ENCODE measurements at places on chromosomes 5 and 9.

DNA sequence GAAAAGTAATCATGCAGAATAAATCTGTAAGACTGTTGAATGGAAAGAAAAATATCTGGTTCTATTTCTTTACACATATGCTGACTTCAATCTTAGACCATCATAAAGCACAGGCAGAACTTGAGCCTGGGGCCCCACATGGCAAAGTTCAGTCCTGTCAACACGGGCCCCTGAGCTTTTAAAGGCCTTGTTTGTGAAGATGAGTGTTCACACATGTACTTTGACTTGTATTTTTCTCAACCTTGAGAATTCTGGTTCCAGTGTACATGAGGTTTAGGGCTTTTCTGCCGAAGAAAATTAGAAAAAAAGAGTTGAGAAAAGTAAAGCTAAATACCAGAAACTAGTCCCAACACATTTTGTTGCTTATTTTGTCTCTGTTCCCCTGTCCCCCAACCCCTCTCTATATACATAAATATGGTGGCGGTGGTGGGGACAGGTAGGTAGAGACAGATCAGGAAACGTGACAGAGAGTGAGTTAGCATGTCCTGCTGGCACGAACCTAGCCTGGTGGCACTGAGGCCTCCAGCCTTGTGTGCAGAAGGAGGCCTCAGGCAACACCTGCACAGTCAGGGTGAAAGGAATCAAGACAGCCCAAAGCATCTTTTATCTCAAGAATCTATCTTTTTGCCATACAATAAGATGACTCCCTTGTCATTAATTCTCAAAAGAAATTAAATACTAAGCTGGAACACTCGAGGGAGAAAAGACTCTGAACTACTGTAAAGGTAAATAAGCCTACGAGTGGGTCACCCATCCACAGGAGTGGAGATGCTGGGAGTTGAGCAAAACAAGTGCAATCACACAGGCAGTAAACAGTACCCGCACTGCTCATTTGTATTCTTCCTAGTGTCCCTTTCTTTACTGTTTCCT, 22.9 kb downstream of the LIFR start:
- DNase-seq, result no peak

DNA sequence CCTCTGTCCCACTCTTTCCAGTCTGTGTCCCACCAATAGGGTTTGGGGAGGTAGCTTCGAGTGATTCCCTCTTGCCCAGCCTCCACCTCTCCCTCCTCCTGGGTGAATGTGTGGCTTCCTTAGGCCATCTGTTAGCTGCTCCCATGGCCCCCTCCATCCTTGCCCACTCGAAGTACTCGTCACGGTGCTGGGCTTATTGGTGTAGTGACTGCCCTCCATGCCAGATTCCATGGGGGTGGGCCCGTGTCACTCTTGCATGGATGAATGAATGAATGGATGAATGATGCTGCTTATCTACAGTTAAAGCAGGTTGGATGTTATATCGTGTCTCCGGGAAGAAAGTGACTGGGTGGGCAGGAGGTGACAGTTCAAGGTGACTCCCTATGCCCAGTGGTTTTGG, 19.1 kb downstream of the HMCN2 start:
- no peak for DNase-seq

DNA sequence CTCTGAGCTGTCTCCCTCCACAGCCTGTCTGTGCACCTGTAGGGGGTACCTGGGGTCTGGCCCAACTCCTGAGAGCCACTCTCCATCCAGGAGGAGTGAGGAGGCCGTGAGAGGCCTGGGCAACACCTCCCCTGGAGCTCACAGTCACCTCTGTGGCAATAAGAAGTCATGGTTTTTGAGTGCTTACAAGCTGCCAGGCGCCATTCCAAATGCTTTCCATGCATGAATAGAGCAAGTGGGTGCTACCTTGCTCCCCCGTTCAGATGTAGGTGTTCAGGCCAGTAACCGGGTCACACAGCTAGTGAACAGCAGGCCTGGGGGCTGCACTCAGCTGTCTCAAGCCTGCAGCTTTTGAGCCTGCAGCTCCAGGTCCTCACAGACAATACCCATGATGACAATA, 30.6 kb downstream of the CORO2A start:
- no peak for DNase-seq

DNA sequence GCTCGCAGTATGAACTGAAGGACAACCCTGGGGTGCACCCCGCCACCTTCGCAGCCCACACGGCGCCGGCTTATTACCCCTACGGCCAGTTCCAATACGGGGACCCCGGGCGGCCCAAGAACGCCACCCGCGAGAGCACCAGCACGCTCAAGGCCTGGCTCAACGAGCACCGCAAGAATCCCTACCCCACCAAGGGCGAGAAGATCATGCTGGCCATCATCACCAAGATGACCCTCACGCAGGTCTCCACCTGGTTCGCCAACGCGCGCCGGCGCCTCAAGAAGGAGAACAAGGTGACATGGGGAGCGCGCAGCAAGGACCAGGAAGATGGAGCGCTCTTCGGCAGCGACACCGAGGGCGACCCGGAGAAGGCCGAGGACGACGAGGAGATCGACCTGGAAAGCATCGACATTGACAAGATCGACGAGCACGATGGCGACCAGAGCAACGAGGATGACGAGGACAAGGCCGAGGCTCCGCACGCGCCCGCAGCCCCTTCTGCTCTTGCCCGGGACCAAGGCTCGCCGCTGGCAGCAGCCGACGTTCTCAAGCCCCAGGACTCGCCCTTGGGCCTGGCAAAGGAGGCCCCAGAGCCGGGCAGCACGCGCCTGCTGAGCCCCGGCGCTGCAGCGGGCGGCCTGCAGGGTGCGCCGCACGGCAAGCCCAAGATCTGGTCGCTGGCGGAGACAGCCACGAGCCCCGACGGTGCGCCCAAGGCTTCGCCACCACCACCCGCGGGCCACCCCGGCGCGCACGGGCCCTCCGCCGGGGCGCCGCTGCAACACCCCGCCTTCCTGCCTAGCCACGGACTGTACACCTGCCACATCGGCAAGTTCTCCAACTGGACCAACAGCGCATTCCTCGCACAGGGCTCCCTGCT, 3.8 kb downstream of the IRX1 start:
- no peak for DNase-seq

DNA sequence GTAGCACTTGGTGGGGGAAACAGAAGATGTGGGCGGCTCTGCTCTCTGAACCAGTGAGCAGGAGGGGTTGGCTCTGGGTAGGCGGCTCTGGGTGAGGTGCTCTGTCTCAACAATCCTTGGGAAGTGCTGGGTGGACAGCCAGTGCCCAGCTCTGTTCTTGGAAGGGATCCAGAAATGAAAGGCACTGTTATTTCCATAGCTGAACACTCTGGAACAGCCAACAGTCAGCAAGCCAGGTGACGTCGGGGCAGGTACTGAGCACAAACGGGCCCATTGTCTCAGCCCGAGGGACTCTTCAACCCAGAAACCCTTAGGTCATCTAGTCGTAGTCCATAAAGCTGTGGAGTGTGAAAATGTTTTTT, 36.3 kb downstream of the OLFM1 start:
- peak; percentile 43 for DNase-seq

- DNase-seq, result no peak
Measured at GRCh38 chr5:81756016-81756415, 5.1 kb upstream of the SSBP2 start.

- no peak for DNase-seq
Measured at GRCh38 chr5:140647042-140647419, 399 bp downstream of the NDUFA2 start.

GRCh38 chr5:178150977-178151734, 2.5 kb downstream of the NHP2 start:
- no peak for DNase-seq

DNA sequence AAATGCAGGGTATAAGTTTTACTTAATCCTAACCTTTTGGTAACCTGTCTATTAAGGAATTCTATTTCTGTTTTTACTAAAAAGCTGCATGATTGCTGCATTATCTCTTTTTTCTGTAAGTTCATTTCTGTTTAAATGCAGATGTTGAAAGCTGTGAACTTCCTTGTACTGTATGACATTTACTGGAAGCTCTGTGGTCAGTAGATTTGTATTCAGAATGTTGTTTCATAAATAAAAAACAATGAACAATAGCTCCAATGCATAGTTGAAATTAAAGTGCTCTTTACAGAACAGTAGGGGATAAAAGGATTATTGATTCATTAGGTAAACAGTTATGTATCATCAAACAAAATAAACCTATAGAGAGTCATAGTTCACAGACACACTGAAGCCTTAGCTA, 46.5 kb upstream of the FKTN start:
- no peak for DNase-seq

GRCh38 chr5:96332535-96333366, 100.3 kb downstream of the PCSK1 start:
- peak; percentile 14 for DNase-seq

GRCh38 chr5:3729631-3730030, 134.0 kb downstream of the IRX1 start:
- no peak for DNase-seq

GRCh38 chr9:37719526-37719925, 34.1 kb upstream of the TRMT10B start:
- no peak for DNase-seq
